ENCODE measurements at places on chromosomes 1 and 21.

- DNase-seq = no peak
These were observed 46.5 kb upstream of the LPGAT1 start for GRCh38 chr1:211876851-211877590.

DNA sequence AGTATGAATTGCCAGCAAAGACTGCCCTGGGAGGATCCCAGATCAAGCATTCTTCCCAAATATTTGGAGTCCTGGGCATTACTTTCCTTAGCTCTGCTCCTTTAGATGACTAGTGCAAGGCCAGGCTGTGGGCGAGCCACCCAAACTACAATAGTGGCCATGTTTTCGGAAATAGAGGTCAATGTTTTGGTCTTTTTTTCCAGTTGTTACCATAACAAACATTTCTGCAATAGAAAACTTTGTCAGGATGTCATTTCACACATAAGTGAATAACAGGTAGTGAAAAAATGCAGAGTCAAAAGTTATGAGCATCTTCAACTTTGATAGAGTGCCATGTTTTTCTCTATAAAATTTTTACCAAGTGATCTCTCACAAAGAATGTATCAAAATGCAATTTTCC is 25.2 kb upstream of the OR10J4 start:
- no peak for DNase-seq

- no peak for DNase-seq
These were observed 117.4 kb downstream of the CRYAA start for GRCh38 chr21:43286196-43286595.

DNA sequence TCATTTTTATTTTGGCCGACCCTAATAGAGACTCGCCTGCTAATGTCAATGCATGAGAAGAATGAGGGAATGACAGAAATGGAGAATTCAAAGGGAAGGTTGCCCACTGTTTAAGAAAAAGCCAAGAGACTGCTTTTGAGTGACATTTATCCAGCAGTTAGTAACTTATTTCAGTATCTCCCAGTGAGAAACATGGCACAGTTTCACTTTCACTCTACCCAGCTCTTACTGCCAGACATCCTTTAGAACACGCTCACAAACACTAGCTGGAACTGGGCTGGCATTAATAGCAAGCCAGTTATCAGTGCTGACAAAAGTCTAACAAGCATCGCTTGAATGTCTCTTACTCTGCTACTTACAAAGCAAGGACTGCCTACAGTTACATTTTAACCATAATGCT is 8.5 kb downstream of the GGPS1 start:
- DNase-seq = no peak

GRCh38 chr21:25176637-25177412 is 430.5 kb downstream of the MRPL39 start:
- DNase-seq = no peak

- DNase-seq = peak; percentile 60
These were observed at the start of gene DHRS3 for GRCh38 chr1:12617901-12618660. Gene DHRS3 (minus strand): TSS chr1:12618210. CDS start chr1:12617348, 862 bp downstream.

DNA sequence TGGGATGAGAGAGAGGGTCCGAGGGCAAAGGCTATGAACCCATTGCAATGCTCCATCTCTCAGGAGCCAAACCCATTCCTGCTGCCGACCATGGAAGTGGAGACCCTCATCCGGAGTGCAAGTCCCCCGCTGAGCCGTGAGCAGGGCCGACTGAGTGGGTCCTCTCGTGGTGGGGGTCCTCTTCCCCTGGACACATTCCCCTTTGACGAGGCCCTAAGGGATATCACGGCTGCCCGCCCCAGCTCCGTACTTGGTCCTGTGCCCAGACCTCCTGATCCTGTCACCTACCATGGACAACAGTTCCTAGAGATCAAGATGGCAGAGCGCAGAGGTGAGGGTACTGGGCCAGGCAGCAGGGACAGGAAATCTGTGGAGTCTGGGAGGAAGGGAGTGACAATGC is 11.0 kb downstream of the HYI start:
- DNase-seq = no peak

- DNase-seq = no peak
These were observed 33.0 kb downstream of the SETD4 start for GRCh38 chr21:36027347-36027746.

DNA sequence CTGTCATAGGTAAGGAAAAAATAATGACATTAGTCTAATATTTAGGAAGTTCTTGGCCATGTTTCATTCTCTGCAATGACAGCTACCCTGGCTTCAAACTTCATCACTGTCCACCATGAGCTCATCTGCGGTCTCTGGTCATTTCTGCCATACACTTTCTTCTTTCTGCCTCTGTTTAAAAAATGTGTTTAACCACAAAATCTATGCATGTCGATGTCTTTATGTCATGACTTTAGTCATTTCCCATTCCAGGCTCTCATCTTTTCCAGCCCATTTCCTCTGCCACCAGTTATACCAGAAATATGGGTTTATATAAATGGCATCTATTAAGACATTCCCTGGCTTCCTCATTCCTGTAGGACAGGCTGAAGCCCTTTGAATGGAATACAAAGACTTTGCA is 68.5 kb upstream of the DUSP10 start:
- DNase-seq = no peak

DNA sequence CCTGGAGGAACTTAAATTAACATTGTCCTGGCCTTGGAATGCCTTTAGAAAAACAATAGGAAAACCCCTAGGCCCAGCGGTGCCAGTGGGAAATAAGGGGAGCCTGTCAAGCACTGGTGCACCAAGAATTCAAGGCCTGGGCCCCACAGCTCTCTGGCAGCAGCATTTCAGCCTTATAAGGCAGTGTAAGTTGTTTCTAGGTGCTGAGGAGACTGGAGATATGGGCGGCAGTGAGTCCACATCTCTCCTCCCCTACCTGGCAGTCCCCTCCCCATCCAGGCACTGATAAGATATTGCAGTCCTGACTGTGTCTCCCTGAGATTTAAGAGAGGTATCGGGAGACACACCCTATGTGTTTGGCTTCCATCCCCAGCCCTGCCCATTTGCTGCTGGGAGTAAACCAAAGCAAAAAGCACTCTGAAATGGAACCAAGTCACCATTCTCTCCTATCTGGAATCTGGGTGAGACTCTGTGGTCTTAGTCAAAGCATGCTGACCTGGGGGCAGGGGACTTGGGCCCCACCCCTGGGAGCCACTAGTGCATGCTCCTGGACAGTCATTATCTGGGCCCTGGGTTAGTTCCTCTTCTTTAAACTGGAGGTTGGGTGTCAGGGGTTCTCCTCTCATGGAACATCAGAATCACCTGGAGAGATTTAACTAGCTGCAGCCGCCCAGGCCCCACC is 30.5 kb downstream of the DEGS1 start:
- no peak for DNase-seq

- no peak for DNase-seq
These were observed 95.1 kb downstream of the KIAA0319L start for GRCh38 chr1:35461966-35462651.

DNA sequence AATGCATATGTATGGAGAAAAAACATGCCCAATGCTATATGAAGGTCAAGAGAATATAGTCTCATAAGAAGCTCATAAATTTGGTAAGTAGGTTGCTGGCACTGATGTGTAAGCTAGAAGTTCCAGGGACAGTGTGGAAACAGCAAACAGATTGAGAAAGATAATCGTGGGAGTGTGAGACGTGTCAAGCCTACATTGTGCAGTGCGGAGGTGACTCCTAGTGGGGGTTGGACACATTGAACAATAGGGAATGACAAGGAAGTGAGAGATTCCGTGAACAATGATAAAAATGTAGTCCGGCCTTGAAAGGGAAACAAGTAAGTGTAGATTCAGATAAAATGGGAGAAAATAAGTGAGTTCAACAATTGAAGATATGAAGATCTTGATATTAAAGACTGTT is 788.4 kb upstream of the PRMT6 start:
- DNase-seq = no peak

DNA sequence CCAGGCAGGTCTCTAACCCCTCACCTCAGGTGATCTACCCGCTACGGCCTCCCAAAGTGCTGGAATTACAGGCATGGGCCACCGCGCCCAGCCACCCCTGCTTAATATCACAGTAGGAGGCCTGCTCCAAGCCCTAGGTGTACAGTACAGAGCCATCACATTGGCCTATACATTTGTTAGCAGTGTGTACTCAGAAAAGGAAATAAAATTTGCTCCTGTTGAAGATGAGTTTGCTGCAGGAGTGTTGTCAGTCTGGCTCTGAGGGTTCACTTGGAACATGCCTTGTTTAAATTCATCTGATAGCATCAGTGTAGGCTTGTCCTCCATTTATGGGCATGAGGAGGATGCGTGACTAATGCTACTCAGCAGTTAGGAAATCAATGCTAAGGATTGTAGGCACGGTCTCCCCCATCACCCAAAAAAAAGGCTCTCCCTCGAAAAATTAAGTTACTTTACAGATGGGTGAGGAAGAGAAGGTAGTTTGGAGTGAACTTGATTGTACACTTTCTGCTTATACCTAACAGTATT is 4.6 kb upstream of the ENAH start:
- DNase-seq = no peak

DNA sequence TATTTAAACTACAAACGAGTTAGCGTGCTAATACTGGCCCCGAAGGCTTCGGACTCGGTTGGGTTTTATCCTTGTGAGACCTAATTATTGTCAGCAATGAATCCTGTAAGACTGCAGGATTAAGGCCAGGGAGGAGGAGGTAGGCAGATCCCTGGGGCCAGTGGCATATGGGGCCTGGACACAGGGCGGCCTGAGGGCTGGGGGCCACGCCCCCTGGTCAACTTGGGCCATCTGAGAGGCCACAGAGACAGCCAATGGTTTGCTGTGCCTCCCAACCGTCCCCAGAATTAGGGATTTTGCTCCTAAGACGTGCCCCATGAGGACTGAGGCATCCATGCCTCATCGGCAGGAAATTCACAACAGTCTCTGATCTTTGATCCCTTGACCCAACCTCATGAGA is 31.1 kb upstream of the DISP3 start:
- DNase-seq = no peak

DNA sequence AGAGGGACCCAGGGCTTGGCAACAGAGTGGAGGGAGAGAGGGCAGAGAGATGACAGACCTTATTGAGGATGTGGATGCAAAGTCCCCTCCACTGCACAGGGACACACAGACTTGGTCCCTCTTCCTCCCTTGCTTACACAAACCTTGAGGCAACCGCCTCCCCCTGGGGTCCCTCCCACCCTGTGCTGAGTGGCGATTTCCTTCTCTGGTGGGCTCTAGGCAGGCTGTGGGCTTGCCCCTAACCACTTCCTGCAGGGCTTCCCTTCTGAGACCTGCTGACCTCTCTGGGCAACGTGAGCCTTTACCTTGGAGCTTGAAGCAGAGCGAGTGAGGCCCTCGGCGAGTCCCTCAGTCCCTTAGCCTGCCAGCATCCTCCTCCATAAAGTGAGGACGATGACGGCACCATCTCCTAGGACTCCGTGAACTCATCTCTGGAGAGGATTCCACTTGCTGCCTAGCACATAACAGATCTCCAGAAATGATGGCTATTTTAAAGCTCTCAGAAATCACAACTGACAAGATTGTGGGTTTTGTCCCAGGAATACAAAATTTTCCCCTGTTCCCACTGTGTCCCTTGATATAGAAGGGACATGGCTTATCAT is 25.0 kb downstream of the KIAA1614 start:
- DNase-seq = no peak

- DNase-seq = no peak
These were observed 17.5 kb upstream of the TTC22 start for GRCh38 chr1:54818461-54819194.

GRCh38 chr1:231639819-231640218 is 13.2 kb downstream of the DISC1 start:
- DNase-seq = no peak

- DNase-seq = peak; percentile 12
These were observed 55.4 kb downstream of the CAMK2N1 start for GRCh38 chr1:20430355-20431175.

DNA sequence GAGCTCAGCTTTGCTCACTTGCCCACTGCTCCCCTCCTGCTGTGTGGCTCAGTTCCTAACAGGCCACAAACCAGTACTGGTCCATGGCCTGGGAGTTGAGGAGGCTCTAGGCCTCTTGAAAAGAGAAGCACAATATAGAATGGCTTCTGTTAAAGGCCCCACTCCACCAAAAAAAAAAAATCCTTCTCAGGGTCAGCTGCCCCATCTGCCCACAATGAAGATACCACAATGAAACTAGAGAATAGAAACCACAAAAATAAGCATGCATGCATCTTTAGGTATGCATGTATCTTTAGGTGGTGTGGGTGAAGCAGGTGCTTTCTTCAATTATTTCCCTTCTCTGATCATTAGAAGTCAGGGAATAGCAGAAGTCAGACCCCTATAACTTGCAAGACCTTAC is 620.4 kb upstream of the BEND5 start:
- DNase-seq = no peak

DNA sequence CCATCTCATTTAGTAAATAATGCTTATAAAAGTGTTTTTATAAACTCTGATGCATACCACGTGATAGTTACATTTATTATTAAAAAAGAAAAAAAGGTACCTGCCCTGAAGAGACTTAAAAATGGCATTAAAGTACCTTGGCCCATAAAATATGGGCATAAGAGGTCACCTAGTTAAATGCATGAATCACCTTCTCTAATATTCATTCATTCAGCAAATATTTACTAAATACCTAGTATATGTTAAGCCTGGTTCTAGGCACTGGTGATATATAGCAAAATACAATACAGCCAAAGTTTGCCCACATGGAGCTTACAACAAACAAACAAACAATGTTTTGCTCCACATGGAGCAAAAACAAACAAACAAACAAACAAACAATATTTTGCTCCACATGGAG is 87.0 kb downstream of the SCMH1 start:
- DNase-seq = no peak

DNA sequence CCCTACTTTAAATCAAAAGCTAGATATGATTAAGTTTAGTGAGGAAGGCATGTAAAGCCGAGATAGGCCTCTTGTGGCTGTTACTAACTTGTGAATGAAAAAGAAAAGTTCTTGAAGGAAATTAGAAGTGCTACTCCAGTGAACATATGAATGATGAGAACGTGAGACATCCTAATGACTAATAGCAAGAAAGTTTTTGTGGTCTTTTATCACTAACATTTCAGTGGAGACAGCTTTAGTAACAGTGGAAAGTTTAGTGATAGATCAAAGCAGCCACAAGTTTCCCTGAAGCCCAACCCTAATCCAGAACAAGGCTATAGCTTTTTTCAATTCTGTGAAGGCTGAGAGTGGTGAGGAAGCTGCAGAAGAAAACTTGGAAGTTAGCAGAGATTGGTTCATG is 73.6 kb upstream of the LRRC8B start:
- DNase-seq = no peak

DNA sequence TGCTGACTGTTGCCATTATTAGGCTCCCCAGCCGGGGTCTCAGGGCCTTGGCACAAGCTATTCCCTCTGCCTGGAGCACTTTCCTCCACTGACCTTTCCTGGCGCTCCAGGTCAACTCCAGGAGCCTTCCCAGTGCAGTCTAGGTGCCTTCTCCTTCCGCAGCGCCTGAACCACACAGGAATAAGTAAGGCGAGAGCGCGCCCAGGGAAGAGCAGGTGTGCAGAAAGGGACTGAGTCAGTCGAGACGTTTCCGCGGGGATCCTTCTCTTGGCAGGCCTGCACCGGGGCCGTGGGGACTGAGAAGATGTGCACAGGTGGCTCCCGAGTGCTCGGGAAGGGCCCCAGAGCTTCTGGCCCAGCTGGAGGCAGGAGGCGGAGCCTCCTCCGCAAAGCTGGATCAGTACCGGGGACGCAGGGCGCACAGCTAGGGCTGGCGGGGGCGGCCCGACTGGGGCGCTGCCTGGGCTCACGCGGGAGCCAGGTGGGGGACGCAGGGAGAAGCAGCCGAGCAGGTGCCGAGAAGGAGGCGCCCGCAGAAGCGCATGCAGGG is 765 bp upstream of the BMP8A start:
- no peak for DNase-seq
